Stimulated activated CD8-positive, alpha-beta memory T cell treated with anti-CD3 and anti-CD28 coated beads, Interleukin-4, amount 100 ng/mL, for 24 hours (primary cell): ENCODE measurements at places on chromosomes 2 and 18.

GRCh38 chr2:54561010-54561409 is 104.9 kb downstream of the SPTBN1 start:
- no peak for DNase-seq

GRCh38 chr2:164642268-164642667 is 21.0 kb upstream of the GRB14 start:
- DNase-seq = no peak

DNA sequence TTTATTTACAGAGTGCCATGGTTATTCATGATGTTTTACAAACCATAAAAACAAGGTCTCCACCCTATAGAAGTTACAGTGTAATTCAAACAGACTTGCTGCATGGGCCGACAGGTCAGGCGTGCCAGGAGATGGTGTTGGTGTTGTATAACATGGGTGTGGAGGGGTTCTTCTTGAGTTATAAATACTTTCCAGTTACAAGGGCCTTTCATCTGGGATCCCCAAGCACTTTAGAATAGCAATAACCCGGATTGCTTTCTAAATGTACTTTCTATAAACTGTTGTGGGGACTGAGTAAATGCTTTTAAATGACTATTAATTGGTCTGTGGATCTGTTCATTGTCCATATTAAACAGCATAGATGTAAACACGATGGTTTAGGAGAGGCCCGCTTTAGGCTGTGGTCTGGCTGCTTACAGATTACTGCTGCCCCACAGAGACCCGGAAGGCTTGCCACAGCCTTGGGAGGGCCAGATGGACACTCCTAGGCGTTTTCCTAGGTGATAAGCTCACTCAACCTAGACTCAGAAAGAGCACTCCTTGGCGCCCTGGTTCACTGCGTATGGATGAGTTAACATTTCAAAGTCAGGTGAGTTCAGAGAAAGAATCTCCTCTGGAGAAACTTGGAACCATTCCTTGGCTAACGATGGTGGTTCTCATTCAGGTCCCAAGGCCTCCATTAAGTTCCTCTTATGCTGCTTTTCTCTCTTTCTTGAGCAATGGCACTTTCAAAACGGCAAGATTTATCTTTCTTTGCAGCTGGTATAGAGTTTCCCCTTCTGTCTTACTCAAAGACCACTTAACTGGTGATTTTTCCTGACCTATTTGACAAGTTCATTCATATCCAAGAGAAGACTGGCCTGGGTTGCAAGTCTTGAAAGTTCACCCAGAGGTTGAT is 3.6 kb upstream of the KIAA2012 start:
- no peak for DNase-seq

DNA sequence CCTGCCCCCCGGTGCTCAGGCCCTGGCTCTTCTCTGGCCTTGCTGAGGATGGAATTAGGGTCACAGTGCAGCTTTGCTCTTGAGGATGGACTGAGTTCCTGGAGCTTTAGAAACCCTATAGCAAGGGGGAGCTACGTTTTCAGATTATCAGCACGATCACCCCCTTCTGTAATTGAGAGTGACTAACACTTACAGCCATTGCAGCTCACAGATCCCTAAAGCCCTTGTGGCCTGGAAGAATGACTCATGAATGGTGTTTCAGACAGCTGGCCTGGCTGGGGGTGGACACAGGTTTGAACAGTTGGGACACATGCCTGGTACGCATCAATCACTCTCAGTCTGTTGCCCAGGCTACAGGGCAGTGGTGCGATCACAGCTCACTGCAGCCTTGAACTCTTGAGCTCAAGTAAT is 79.7 kb upstream of the IGFBP5 start:
- no peak for DNase-seq

DNA sequence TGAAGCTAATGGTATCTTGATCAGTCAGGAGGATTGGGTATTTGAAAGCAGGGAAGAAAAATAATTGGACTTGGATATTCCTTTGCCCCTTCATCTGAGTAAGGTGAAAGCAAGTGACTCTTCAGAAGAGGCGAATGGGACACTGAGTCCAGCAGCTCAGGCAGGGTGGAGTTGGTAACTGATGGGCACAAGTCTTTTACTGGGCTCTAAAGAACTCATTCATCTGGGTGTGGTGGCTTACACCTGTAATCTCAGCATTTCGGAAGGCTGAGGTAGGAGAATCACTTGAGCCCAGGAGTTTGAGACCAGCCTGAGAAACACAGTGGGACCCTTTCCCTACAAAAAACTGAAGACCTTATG is 11.2 kb downstream of the CFLAR start:
- no peak for DNase-seq

DNA sequence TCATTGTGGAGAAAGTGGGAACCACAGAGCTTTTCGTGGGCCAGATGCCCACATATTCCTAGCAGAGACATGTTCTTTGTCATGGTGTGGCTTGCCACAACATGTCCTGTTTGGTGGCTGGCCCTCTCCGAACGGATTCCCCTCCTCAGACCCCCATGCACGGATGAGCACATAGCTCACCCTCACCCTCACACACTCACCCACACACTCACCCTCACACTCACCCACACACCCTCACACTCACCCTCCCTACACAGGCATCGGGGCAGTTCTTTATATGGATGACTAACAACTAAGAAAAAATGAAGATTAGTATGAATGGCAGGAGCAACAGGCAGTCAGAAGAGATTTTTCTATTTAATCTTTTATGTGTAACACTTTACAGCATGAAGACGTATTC is 149.9 kb downstream of the ZNF236 start:
- no peak for DNase-seq

- no peak for DNase-seq
Observed at GRCh38 chr2:187075199-187075635, 226.2 kb upstream of the ZSWIM2 start.

- no peak for DNase-seq
Observed at GRCh38 chr2:8996006-8996405, 7.5 kb downstream of the MBOAT2 start.

DNA sequence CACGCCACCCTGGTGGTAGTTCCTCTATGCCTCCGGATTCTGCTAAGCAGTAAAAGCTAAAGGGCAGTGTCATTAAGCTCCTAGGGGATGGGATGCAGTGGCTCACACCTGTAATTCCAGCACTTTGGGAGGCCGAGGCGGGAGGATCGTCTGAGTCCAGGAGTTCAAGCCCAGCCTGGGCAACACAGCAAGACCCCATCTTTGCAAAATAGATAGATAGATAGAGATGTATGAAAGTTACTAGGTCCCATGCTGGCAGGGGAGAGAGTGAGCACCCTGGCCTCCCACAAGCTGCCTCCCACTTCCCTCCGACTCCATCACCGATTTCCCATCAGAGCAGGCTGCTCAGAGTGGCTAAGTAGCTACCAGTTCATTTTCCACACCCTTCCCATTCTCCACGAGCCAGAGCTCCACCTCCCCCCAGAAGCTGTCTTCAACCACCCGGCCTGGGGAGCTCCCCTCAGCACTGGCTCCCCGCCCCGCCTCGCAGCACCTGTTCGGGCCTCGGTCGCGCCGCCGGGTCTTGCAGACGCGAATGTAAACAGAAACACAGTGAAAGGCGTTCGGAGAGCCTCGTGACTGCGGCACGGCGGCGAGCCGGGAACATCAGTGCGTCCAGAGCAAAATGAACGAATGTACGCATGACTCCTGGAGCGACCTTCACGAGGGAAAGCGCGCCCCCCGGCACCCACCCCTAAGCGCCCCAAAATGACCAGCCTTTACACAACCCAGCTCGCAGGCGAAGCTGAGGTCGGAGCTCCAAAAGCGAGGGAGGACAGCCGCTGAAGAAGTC is 598 bp upstream of the CEP68 start:
- no peak for DNase-seq

DNA sequence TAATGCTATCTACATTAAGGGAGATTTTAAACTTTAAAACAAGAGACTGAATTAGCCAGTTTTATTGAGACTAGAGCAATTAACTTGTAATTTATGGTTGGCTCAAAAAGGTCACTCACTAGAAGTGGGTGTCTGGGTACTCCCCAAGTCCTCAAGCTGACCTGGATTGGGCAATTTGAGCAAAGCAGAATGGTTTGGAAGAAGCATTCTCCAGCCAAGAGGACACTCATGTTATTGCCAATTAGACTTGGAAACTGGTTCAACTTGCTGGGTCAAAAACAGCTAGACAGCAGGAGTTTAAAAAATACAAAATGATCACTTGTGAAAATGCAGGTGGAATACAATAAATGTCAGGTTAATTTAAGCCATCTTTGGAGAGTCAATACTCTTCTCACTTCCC is 29.5 kb upstream of the MYO1B start:
- no peak for DNase-seq

- no peak for DNase-seq
Observed at GRCh38 chr2:48112911-48113680, 206.8 kb upstream of the FBXO11 start.

DNA sequence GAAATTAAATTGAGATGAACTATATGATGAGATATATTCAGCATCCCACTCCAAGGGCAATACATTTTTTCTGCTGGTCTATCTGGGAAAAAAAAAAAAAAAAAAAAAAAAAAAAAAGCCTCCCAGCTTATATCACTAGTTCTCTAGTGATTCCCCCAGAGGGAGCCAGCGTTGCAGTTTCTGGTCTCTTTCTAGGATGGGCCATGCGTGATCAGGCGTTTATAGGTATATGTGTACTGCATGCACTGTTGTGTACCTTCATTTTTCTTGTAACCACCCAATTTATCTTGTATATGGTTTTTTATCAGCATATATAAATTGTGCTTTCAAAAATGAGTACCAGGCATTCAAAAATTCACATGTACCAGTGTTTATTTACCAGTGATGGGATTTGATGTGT is 35.1 kb downstream of the DCDC2C start:
- DNase-seq = no peak

DNA sequence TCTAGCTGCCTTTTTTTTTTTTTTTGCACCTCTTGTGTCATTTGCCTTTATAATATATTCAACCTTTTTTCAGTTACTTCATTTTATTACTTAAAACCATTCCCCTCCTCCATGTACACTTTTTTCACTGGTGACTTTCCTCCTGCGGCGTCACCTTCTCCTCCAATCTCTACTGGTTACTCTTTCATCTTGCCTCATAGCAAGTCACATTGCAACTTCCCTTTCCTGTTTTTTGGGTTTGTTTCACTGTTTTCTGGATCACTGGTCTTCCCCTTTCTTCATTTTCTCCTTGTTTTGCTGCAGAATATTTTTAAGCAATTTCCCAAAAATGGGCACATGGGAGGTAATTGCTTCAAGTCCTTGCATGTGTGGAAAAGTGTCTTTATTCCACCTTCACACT is 37.7 kb upstream of the GPR155 start:
- no peak for DNase-seq

DNA sequence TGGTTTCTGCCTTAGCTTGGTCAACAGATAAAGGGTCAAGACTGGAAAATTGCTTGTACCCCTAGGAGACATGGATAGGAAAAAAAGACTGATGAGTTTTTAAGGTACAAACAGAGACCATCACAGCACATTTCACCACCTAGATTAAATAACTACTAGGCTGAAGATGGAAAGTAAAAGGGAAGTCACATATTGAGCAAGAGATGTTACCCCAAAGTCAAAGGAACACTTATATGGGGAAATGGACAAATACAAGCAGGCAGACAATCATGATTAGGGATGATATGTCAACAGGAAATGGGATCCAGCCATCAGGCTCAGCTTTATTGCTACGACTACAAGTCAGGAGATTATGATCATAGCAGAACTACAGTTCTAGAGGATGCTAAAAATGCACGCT is 1643.1 kb upstream of the CELF4 start:
- DNase-seq = no peak

DNA sequence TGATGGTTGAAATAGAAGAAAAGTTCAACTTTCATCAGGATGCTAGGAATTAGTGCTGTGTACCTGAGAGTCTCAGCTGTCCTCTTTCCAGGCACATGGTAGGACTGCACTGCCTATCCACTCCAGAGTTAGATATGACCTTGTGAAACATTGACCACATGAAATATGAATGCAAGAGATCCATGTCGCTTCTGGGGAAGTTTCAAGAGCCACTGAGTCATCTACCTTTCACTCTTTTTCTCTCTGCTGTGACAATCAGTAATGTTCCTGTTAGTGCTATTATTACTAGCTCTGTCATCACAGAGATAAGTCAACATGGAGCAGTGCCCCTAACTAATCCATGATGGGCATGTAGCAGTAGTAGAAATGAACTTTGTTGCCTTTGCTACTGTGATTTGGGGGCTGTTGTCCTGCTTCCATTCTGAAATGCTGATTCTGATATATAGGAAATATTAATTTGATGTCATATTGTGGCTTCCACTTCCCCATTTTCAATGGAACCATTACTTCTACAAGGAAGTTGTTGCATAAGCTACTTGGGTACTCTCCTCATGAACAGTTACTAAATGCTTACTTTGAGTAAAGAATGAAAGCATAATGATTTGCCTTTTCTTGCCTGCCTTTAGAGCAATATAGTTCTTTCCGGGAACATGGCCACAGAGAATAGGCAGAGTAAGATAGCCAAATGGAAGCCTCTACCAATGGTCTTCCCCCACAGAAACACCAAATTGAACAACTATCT is 192.8 kb upstream of the ZNF521 start:
- DNase-seq = no peak

DNA sequence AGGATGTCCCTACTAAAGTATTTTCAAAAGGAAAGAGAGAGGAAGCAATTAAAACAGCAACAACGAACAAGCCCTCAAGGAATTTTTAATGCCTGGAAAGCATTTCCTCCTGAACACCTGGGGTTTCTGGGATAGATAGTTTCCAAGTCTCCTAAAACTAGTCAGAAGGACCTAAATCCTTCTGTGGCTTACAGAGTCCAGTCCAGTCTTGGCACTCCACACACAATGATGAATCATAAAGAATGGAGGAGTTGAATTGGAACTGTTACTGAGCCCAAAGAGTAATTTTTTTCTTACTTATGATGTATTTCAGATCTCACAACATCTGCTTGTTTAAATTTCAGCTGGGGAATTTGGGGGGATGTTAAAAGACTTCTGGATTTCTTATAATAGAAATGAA is 144.6 kb upstream of the SETBP1 start:
- DNase-seq = no peak

DNA sequence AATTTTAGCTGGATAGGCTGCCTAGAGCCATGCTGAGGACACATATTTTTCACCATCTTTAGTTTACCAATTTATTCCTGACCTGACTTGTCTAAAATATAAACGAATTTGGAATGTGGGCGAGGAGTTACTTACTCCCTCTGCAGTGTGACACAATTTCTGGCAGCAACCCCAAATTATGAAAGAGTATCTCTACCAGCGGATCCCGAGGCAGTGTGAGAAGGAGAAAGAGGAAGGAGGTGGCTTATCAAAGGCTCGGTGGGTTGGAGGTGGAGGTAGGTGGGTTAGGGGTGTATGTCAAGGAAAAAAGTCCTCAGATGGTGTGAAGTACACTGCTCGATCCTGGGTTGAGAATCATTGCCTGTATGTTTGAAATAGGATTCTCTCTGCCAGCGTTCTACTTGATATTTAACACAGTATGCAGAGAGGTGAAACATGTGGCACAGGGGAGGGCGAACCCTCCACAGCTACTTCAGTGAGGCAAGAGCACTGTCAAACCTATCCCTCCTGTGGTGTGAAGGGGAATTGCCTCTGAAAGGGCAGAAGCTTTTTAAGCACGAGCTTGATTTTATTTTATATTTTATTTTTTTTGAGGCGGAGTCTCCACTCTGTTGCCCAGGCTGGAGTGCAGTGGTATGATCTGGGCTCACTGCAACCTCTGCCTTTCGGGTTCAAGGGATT is 76.0 kb downstream of the RFTN2 start:
- DNase-seq = peak; percentile 1

- DNase-seq = no peak
Observed at GRCh38 chr2:24088821-24089359, 4.3 kb upstream of the TP53I3 start.
